ENCODE measurements at places on chromosomes 16 and 17. TPM values are rescaled to one million over a fixed set of nuclear protein-coding genes. Genes with fewer than 3 reads are reported as not detected.

RETREG3 gene
- 26.5 TPM for total RNA-seq

KREMEN2 gene
- total RNA-seq, result 1.8 TPM

DOC2B gene
- total RNA-seq, result 2.2 TPM

KLHL10 gene
- not detected for total RNA-seq

AANAT gene
- 0.36 TPM for total RNA-seq

TIMP2 gene
- 244 TPM for total RNA-seq

OTOP2 gene
- total RNA-seq, result not detected

KRTAP2-2 gene
- not detected for total RNA-seq

TBC1D3L gene
- 11.2 TPM for total RNA-seq

ABHD15 gene
- 27.4 TPM for total RNA-seq

FA2H gene
- 35.0 TPM for total RNA-seq
